ENCODE measurements at places on chromosomes 16 and 17.

DNA sequence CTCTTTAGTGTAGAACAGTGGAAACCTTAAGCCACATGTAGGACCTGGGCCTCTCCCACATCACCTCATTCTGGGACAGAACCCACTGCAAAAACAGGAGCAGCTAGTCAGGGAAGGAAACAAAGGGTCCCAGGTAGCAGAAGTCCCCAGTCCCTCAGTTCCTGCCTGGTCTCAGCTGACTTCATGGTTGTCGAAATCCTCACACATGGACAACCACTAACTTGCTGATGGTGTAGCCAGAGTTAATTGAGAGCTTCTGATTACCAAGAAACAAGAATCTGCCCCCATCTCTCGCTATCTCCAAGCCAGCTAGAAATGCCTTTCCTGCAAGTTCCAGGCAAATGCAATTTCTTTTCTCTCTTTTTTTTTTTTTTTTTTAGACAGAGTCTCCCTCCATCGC lies 3.6 kb upstream of the ARL5C start:
- no peak for DNase-seq

- peak; percentile 82 for DNase-seq
Observed at GRCh38 chr16:65754820-65755691, 611.4 kb upstream of the CDH5 start.

DNA sequence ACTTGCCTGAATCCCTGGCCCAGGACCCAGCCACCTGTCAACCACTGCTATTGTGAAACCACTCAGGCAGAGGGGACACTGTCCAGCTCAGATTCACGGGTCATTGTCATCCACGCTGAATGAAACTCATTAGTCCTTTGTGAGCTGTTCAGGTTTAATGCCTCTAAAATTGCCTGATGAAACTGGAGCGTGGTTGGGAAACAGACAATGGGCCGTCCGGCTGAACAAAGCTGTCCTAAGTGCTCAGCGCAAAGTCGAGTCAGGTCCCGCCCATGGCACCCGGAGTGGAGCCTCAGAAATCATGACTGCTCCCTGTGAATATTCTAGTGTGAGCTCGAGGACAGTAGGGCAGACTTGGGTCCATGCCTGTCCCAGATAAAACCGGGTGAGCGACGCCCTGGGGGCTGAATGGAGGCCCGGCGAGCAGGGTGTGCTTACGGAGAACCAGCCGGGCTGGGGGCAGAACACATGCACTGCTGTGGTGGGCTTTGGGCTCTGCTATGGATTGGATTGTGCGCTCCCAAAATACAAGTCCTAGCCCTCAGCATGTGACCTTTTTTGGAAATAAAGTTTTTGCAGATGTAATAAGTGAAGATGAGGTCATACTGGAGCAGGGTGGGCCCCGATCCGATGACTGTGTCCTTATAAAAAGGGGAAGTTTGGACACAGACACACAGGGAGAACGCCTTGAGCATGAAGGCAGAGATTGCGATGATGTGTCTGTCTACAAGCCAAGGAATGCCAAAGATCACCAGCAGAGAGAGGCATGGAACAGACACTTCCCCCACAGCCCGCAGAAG lies 12.9 kb upstream of the CMIP start:
- DNase-seq = peak; percentile 97

DNA sequence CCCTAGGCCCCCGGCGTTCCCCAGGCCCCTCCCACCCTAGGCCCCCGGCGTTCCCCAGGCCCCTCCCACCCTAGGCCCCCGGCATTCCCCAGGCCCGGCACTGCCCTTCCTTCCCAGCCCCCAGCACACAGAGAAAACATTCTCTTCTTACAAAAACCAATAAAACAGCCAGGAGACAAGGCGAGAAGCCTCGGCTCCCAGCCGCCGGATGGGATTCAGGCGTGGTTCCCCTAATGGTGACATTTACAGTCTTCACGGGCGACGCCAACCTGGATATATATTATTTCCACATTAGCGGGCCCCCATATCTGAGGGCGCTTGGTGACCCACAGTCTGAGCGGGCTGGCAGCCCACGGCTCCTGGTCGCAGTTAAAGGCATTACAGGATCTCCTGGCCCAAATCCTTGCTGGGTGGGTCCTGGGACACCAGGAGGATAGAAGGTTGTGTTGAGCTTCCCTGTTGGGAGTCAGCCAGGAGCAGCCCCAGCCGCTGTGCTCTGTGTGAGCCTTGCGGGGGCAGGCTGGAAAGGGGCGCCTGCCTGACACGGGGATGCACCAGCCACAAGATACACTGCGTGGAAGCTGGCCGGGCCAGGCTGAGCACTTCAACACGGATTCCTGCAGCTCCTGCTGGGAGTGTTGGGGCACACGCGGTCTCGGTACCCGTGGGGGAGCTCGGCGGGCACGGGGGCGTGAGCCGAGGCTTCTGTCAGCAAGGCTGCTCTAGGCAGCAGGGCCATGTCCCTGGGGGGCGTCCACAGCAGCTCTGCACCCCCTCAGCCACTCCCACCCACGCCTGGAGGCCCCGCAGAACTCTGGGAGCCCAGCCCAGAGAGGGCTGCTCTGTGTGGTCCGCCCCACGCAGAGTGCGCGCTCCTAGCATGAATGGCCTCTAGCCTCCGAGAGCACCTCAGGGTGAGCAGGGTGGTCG lies 83.7 kb downstream of the LMF1 start:
- no peak for DNase-seq

DNA sequence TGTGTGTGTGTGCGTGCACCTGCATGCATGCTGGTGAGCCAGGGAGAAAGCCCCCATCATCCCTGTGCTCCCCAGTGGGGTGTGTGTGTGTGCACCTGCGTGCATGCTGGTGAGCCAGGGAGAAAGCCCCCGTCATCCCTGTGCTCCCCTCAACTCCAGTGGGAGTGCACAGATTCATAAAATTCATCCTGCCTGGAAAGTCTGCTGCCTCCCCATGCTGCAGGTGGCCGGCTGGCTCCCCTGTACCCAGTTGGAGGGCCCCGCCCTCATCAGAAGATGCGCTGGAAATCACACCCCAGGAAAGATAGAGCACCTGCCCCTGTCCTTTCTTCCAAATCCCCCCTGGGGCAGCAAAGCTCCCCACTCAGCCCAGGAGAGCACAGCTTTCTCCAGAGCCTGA lies 84.8 kb upstream of the DOC2B start:
- no peak for DNase-seq

GRCh38 chr16:66041907-66042306 lies 324.6 kb upstream of the CDH5 start:
- DNase-seq = no peak

DNA sequence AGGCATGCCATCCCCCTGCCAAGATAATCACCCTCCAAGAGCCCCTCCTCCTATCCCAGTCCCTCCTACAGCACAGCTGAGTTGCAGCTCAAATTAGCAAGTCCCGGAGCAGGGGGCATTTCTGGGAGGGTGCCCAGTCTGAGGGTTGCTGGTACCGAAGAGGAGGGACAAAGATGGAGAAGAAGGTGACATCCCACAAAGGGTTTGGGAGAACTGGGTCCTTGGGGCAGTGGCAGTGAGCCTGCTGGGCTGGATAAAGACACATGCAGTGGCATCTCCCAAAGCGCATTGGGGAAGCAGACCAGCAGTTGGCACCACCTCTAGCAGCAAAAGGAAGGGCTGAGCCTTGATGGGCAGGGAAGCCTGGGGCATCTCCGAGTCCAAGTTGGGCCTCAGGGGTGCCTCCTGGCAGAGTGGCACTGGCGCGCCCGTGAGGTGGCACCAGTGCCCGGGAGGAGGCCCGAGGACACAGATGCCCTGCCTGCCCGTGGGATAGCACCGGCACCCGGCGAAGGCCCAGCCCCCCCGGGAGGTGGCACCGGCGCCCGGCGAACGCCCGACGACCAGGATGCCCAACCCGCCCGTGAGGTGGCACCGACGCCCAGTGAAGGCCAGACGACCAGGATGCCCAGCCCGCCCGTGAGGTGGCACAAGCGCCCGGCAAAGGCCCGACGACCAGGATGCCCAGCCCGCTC lies 622 bp downstream of the TOM1L2 start:
- peak; percentile 45 for DNase-seq

DNA sequence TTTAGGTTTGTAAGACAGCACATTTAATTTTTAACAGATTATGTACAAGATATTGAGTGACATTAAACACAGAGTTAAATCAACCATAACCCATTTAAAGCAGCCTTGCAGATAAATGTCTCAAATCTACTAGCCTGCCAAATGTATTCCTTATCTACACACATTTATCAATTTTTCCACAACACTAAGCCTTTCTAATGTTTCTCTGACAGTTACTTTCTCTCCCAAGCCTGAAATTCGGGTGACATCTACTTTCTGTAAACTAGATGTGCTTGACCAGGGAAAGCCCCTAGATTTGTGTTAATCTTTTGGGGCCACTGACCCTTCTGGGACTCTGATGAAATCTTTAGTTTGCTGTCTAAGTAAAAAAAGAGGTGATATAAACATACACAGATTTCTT lies 69.0 kb downstream of the CDH13 start:
- no peak for DNase-seq

DNA sequence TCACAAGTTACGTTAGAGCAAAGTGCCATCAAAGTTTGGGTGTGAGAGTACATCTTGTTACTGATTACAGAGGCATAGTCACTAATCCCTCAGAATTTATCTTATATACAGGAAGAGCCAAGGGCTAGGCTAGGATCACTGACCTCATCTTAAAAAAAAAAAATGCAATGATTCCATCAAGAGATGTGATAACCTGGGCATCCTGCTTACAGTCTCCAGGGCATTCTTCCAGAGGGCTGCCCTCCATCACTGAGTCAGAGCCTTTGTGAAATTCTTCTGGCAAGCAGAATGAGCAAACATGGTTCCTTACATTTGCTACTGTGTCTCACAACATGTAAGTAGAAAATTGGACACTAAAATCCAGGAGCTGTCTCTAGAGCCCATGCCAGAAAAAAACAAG lies 410.6 kb downstream of the ZFHX3 start:
- DNase-seq = peak; percentile 69

DNA sequence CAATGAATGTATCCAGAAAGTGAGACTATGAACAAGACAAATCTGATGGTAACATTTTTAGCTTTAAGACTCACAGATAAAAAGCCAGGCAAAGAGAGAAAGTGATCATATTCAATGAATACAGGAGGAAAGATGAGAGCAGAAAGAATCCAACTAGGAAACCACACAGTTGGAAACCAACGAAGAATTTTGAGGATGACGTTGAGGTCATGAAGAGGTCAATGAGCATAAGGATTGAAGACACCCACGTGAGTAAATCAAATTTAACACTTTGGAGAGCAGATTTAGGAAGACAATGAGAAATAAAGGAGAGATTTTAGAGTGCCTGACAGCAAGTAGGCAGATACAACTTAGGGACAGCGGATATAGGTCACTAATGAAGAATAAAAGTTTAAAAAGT lies 948.1 kb downstream of the KCNJ2 start:
- no peak for DNase-seq

- no peak for DNase-seq
Observed at GRCh38 chr16:9264067-9264466, 172.6 kb downstream of the HAPSTR1 start.

DNA sequence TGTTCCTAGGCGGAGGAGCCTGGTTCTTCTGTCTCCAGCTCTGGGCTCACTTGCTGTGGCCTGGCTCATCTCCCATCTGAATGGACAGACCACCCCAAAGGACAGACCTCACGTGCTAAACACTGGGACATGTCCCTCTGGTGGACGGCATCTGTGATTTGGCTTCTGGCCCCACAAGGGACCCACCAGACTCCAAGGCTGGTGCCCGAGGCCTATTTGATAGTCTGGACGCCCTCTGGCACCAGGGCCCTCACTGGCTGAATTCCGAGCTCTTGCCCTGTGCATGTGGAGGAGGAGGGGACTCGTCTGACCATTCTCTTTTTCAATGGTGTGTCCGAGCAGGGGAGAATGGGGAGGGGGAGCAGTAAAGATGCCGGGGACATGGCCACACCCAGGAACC lies 62.8 kb upstream of the LGALS9 start:
- no peak for DNase-seq

GRCh38 chr16:2532494-2533141 lies 1.4 kb upstream of the CEMP1 start:
- peak; percentile 44 for DNase-seq

- DNase-seq = no peak
Observed at GRCh38 chr17:32553168-32553567, 66.4 kb downstream of the CDK5R1 start.

- no peak for DNase-seq
Observed at GRCh38 chr16:10678655-10679054, 16.1 kb downstream of the TEKT5 start.

- DNase-seq = no peak
Observed at GRCh38 chr17:80817321-80817845, 174.3 kb upstream of the CHMP6 start.

- DNase-seq = peak; percentile 39
Observed at GRCh38 chr16:14427371-14427948, 202.6 kb downstream of the PARN start.

DNA sequence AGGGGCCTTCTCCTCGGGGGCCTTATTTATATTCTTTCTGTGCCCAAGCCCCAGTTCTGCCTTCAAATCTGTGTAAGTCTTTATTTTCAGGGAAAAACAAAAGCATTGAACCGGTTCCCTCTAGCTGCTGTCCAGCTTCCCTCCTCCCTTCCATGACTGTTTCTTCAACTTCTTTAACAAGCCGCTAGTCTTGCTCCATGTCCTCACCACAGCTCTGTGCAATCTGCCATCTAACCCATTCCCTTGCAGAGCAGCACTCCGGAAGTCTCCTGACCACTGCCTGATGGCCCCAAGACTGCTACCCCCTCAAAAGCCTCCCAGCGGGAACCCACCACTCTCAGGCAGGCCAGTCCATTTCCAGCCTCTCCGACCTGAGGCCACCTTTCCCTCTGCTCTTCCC lies 16.9 kb downstream of the EMC8 start:
- DNase-seq = no peak

GRCh38 chr16:50036426-50036825 lies 11.4 kb downstream of the CNEP1R1 start:
- DNase-seq = no peak

DNA sequence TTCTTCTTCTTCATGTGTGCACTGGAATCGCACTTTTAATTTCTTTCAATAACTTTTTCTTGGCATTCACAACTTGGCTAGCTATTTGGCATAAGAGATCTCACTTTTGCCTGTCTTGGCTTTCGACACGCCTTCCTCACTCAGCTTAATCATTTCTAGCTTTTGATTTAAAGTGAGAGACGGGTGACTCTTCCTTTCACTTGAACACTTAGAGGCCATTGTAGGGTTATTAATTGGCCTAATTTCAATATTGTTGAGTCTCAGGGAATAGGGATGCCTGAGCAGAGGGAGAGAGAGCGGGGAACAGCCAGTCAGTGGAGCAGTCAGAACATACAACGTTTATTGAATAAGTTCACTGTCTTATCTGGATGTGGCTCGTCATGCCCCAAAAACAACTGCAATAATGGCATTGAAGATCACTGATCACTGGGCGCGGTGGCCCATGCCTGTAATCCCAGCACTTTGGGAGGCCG lies 200.3 kb downstream of the SEC14L1 start:
- no peak for DNase-seq

DNA sequence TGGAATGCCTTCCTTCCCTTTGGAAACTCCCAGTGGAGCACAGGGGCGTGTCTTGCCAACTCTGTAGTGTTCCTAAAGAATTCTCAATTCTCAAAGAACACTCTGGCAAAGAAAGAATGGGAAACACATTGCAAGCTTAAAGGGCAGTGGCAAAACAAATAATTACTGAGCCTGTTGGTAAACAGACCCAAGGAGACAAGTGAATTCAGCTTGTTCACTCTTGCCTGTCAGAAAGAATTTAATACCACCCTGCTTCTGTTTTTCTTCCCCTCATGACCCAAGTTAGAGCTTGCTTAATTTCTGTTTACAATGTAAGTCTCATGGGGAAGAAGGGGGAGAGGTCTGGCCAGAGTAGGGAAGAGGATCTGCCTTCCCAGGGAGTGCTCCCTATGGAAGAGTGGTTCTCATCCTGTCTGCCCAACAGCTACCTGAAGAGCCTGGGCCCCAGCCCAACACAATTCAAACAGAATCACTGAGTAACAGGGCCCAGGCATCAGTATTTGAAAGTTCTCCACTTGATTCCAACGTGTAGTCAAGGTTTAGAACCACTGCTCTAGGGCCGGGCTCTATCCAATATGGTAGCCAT lies 386.0 kb downstream of the SLC39A11 start:
- DNase-seq = no peak
